Trophoblast cell (in vitro differentiated cells and primary cell): ENCODE measurements at places on chromosomes 3 and 15.

GRCh38 chr3:69288161-69288895 lies 97.6 kb downstream of the FRMD4B start:
- no peak for DNase-seq

DNA sequence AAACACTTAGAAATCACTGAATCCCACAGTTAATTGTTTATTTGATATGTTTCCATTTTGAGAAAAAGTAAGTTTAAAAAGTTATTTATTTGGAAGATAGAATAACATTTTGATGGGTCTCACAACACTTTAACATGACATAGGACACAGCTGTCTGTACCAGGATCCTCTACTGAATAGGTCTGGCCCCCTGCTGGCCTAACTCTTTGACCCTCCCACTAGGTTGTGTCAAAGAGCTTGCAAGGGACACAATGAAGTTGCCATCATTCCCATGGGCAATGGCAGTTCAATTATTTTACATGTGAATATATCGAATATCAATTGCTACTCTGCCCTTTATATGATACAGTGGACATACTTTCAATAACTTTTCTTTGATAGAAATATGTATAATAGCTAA lies 138.9 kb downstream of the EPHA3 start:
- no peak for DNase-seq

DNA sequence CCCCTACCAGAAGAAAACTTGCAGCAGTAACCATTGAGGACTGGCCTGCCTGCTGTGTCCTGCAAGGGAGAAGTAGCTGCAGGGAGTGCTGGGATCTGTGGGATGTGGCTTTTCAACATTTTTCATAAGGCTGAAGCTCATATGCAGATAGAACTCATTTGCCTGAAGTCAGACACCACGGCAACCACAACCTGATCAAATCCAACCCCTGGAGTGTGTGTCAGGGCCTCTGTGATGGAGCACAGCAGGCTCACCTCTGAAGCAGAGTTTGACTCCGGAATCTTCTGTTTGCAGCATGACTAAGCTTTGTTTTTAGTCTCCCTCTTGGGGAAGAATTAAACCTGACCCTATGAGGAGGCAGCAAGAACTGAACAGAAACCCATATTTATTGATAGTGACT lies 508.7 kb downstream of the AGBL1 start:
- no peak for DNase-seq

GRCh38 chr15:96322536-96323318 lies 7.8 kb upstream of the NR2F2 start:
- no peak for DNase-seq

DNA sequence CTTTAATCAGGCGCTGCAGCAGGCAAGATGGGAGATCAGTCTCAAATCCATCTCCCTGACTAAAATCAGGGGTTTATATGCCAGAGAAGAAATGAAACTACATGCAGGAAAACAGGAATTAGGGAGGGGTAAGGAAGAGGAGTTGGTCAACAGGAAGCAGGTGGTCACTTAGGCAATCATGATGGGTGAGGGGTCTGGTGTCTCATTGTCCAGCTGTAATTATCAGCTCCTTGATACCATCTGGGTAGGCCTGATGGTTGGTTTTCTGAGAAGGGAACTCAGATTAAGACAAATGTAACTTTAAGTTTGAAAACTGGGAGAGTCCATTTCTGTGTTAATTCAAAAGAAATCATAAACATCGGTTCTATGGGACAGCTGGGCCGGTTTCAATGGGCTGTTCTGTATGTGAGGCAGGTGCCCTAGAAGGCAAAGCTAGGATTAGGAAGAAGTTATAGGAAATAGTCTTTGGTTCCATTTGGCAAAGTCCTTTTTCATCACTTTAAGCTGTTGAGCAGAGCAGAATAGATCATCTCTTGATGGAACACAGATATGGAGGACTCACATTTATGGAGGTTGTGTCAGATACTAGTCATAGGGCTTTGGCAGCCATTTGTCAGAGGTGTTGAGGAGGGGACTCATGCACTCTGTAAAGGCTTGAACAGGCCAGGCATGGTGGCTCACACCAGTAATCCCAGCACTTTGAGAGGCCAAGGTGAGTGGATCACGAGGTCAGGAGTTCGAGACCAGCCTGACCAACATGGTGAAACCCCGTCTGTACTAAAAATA lies 149.4 kb downstream of the VGLL4 start:
- DNase-seq, result no peak

DNA sequence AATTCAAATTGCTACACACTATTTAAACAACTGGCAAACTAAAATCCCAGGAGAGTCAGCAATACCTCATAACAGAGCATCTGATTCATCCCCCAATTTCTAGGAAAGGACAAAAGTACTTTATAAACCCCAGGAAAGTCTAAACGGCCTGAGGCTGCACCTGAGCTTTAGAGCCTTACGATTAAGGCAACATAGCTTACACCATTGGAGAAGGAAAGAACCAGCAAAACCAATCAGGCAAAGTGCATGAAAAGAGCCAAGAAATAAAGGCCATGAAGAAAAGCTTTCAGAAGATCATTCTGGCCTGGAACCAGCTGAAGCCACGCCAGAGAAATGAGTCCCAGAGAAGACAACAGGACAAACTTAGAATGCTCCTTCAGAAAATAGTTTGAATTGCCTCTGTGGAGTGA lies 48.1 kb downstream of the PTPN9 start:
- no peak for DNase-seq
